ENCODE measurements at places on chromosomes 5 and 9. TPM values are rescaled to one million over a fixed set of nuclear protein-coding genes. Genes with fewer than 3 reads are reported as not detected.

- no peak for DNase-seq
Measured at GRCh38 chr9:76987594-76988200, 31.8 kb upstream of the FOXB2 start.

- no peak for DNase-seq
Measured at GRCh38 chr5:32369542-32370155, 56.9 kb upstream of the MTMR12 start.

- no peak for DNase-seq
Measured at GRCh38 chr5:82465235-82465634, 187.1 kb upstream of the RPS23 start.

DNA sequence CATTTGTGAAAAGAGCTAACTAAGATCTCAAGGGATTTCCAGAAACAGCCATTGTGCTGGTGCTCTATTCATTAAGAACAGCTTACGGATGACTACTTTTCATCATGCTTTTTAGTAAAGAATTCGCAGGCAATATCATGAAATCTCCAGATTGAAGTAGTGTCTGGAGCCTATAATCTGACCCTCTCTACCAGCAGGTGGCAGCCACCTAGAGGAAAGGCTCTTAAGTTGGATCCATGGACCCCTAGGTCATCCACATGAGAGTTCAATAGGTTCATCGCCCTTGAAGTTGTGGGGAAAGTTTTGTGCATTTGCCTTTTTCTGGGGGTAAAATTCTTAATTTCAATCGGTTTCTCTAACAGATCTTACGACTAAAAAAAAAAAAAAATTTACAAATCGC, 82.3 kb downstream of the SLC1A3 start:
- DNase-seq, result no peak

DNA sequence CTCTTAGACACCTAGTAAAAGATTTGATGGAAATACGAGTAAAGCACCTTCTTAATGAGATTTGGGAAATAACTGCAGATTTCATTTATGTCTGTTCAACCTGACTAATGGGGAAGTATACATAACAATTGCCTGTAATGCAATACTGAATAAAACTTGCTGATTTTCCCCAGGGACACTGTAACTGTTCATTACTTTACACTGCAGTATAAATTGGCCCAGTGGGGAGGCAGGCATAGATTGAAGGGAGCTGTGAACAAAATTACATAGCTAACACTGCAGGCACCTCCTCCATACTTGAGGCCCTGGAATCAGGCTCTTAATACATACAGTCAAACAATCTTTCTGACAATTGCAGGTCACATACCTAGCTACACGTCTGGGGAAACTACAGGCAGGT, 216.2 kb downstream of the PTPRD start:
- DNase-seq, result no peak

DNA sequence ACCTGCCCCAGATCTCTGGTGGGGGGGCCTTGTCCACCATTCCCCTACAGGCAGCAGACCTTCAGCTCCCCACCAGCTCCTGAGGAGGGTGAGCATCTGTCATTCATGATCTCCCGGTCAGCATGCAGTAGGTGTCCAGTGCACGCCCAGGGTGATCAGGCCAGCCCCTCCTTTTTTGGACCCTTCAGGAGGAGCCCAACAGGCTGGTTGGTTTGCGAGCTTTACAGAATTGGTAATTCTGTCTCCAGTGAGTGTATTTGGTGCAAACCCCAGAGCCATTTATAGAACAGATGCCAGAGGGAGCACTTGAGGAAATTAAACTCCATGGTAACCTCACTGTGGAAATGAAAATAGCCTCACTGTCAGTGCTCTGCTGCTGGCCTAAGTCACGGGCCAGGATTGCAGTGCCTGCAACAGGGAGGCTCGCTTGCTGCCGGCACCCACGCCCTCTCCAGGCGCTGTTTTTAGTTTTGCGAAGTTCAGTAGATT, 23.4 kb downstream of the WNK2 start:
- DNase-seq, result no peak

Gene BAAT
- not detected for total RNA-seq

Gene RNF208
- total RNA-seq, result 1.9 TPM

Gene GADD45G
- total RNA-seq, result 7.5 TPM

Gene FCN2
- total RNA-seq, result not detected

Measured in activated B cell treated with CpG ODN at 0.5 μM for 24 hours (primary cell).